ENCODE measurements at places on chromosomes 7 and 10.
A peak's percentile ranks its signal among the peaks of the same experiment; 100 is the strongest.

GRCh38 chr10:47217113-47217512, 82.9 kb upstream of the GDF10 start:
- no peak for DNase-seq
- no peaks in the 10 kb centered on the region for H3K4me1 ChIP-seq
- H3K4me3 ChIP-seq: no peak overlapping the region
- no peaks in the 10 kb centered on the region for H3K36me3 ChIP-seq

DNA sequence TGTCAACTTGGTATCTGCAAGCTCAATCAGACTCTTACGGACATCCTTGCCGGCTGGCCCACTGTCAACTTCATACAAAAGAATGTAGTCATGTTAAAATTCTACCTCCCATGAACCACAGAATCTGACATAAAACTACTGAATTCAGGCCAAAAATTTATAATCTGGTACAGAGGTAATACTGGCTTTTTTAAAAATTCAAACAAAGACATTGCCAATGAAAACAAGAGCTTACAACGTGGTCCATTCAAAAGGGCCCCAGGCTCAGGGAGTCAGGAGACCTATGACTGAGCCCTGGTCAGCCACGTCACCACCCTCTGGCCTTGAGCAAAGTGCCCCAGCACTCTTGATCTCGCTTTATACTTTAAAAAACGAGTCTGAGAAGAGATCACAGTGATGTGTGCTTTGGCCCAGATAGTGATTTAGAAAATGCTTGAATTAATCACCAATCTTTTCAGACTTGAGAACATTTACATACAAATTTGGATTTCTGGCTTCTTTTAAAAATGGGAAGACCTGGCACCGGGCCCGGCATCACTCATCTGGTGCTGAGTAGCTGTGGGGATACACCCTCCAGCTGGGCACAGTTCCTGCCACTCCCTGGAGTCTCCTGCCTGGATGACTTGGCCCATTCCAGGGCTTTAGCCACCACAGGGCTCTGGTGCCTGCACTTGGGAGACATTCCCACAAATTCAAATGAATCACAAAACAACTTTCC, 94.1 kb downstream of the PIP4K2A start:
- DNase-seq: peak; percentile 40
- no peak overlapping the region for H3K4me3 ChIP-seq
- peaks cover 17% of the 10 kb centered on the region for H3K4me1 ChIP-seq

GRCh38 chr7:64885520-64886240, 17.4 kb upstream of the ZNF273 start:
- no peak overlapping the region for H3K27ac ChIP-seq
- no peak for DNase-seq
- no peak overlapping the region for H3K4me3 ChIP-seq
- peaks cover 15% of the 10 kb centered on the region for H3K4me1 ChIP-seq
- peaks cover 63% of the 10 kb centered on the region for H3K27me3 ChIP-seq
- no peaks in the 10 kb centered on the region for H3K36me3 ChIP-seq

GRCh38 chr10:86961481-86962091, 3.2 kb downstream of the SNCG start:
- DNase-seq: peak; percentile 12
- H3K4me3 ChIP-seq: no peak overlapping the region
- H3K4me1 ChIP-seq: peaks cover 49% of the 10 kb centered on the region
- H3K36me3 ChIP-seq: no peaks in the 10 kb centered on the region
- H3K27ac ChIP-seq: no peak overlapping the region
- H3K27me3 ChIP-seq: no peaks in the 10 kb centered on the region

- H3K4me1 ChIP-seq: peaks cover 13% of the 10 kb centered on the region
- H3K36me3 ChIP-seq: no peaks in the 10 kb centered on the region
- no peak overlapping the region for H3K4me3 ChIP-seq
- no peak for DNase-seq
- no peaks in the 10 kb centered on the region for H3K27me3 ChIP-seq
These were observed 19.4 kb upstream of the TMEM72 start for GRCh38 chr10:44891721-44892120.

DNA sequence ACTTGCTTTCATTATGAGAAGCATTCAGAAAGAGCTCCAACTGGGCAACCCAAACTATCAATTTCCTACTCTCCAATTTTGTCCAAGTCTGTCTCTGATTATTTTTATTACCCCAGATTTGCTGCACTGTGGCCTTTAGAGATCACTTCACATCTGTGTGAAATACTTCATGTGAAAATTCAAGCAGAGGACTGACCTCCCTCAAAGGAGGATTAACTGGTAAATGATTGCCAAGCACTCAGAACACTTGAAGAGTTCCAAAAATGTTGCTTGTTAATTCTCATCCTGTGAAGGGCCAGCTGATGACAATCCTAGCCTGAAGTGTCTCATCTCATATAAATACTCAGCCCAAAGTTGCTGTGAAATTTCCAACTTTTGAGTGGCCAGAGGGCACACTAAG, 182.8 kb upstream of the DGKB start:
- no peak overlapping the region for H3K27ac ChIP-seq
- H3K36me3 ChIP-seq: no peaks in the 10 kb centered on the region
- peak; percentile 57 for DNase-seq
- H3K4me1 ChIP-seq: no peaks in the 10 kb centered on the region

- H3K36me3 ChIP-seq: peaks cover 36% of the 10 kb centered on the region
- H3K4me3 ChIP-seq: no peak overlapping the region
- no peaks in the 10 kb centered on the region for H3K4me1 ChIP-seq
- H3K27ac ChIP-seq: no peak overlapping the region
These were observed 52.6 kb downstream of the OGDH start for GRCh38 chr7:44658979-44659378.
